Activated CD4-positive, CD25-positive, alpha-beta regulatory T cell (primary cell): ENCODE measurements at places on chromosomes 1 and 21.

GRCh38 chr1:224059897-224060427 lies 53.9 kb upstream of the FBXO28 start:
- no peak for DNase-seq

GRCh38 chr1:109787211-109787844 lies 23.6 kb upstream of the EPS8L3 start:
- no peak for DNase-seq

GRCh38 chr1:18635070-18635577 lies 4.5 kb downstream of the PAX7 start:
- DNase-seq, result no peak

GRCh38 chr1:56202796-56203492 lies 376.4 kb downstream of the PLPP3 start:
- no peak for DNase-seq

DNA sequence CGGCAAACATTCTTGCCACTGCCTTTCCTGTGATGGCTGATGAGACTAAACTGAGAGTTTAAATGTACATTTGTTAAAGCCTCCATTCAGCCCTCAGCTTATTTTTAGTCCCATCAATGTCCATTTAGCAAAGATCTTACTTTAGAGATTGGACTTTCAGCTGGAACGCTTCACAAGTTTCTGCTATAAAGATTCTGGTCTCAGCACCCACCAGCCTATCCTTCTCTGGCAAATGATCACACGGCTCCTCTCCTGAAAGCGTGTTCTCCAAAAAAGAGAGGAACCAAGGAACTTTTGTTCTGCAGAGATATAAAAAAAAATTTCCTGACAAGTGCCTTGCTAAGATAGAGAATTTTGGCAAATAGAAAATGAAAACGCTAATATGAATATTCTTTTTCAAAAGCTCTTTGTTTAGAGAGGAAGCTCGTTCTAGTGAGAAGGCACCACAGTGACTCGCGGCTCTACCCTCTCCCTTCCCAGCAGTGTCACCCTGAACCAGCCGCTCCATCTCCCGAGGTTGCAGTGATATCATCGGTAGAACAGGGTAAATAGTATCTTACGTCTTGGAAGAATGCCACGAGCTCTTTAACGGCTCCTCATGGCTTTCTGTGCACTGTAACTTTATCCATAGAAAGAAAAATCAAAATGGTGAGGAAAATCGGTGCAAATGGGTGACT lies 200.2 kb downstream of the APP start:
- DNase-seq, result no peak

DNA sequence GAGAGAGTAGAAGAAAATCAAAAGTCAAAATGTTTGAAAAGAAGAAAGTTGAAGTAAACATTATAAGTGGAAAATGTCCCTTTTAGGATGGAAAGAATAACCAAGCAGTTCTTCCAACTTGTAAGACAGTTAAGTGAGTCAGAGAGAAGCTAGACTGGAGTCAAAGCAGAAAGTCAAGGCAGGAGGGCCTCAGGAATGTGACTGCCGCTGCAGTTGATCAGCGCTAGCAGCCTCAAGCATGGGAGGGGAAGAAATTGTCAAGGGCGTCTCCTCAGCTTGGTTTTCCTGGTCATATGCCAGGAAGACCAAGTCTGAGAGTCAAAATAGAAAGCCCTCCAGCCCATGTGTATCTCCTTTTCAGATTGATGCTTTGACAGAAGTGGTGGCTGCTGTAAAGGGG lies 23.2 kb downstream of the HAO2 start:
- no peak for DNase-seq

DNA sequence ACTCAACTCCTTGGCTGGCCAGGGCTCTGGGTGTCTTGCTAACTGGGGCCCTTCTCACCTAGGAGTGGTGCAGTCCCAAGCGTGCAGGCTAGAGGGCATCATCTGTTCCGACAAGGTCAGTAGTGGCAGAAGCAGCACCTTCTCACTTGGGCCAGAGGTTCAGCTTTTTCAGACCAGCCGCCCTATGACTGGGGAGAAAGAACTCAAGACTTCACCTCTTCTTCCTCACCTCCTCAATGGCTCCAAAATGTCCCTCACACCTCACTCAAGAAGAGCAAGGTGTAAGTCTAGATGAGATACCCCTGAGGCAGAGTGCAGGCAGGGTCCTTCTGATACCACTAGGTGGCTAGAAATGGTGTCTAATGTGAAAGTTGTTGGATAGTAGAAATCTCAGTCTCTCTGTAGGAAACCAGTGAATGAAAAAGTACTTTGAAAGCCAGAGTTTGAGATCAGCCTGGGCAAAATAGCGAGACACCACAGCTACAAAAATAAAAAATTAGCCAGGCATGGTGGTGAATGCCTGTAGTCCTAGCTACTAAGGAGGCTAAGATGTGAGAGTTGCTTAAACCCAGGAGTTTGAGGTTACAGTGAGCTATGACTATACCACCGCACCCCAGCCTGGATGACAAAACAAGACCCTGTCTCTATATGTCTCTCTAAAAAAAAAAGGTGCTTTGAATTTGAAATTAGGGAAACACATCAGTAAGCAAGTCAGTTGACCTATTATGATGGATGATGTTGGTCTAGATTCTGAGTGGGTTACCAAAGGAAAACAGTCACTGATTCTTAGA lies 8.6 kb upstream of the IL20 start:
- DNase-seq, result no peak

DNA sequence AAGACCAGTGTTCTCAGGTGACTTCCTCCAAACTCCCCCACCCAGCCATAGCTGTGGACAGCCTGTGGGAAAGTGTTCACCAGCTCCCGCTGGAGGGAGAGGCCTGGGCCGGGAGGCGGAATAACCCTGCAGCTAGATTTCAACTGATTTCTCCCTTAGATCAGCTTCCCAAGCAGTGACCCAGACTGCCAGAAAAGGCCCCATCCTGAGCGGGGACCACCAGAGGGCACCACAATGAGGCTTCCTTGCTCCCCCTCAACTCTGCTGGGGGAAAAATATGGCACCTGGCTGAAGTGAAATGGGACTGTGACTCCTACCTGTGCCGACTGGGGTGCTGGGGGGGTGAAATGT lies 50.8 kb downstream of the RHBG start:
- DNase-seq, result no peak

- no peak for DNase-seq
Measured at GRCh38 chr1:224069138-224069537, 44.8 kb upstream of the FBXO28 start.

GRCh38 chr1:119631433-119632102 lies 16.5 kb downstream of the ZNF697 start:
- no peak for DNase-seq

DNA sequence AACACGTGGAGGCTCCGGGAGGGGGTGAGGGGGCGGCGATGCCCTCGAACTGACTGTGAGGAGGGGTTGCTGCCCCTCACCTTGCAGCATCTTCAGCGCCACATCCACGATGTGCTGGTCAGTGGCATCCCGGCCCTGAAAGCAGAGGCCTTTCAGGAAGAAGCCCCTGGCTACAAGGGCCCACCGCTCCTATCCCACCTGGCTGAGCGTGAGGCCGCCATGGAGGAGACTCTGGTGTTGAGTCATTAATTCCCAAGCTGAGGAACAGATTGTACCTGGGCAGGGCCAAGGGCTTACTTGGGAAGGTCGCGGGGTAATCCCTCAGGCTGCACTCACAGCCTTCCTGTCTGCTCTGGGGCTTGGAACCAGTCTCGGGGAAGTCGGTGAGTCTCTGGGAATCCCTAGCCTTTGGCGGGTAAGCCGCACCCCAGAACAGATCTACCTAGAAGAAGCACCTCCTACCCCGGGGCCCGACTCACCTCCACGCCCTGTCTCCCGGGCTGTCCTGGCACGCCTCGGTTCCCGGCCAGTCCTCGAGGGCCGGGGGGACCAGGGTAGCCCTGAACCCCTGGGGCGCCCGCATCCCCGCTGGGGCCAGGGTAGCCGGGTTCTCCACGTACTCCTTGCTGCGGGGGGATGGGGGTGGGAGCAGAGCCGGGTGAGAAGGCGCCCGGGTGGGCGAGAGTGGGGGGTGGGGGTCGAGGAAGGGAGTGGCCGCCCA lies 13.9 kb downstream of the COL9A2 start:
- no peak for DNase-seq

DNA sequence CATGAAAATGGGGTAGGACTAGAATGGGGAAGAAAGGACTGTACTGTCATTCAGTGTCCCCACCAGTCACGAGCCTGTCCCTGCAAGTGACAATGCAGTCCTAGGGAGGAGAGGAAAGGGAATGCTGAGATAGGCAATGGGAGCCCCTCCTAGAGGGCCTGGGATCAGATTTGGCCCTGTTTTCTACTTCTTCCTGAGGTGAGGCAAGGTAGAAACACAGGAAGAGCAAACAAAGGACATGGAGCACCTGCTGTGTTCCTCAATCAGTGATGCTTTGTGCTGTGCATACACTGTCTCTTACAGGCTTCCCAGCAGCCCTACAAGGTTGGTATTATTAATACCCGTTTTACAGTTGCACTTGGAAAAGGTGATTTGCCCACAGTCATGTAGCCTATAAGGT lies 6.1 kb downstream of the FABP3 start:
- no peak for DNase-seq

DNA sequence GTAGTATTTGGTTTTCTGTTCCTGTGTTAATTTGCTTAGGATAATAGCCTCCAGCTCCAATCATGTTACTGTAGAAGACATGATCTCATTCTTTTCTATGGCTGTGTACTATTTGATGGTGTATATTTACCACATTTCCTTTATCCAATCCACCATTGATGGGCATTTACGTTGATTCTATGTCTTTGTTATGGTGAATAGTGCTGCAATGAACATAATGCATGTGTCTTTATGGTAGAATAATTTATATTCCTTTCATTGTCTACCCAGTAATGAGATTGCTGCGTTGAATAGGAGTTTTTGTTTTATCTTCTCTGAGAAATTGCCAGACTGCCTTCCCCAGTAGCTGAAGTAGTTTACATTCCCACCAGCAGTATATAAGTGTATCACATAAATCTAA lies 538.8 kb downstream of the LRRIQ3 start:
- no peak for DNase-seq

DNA sequence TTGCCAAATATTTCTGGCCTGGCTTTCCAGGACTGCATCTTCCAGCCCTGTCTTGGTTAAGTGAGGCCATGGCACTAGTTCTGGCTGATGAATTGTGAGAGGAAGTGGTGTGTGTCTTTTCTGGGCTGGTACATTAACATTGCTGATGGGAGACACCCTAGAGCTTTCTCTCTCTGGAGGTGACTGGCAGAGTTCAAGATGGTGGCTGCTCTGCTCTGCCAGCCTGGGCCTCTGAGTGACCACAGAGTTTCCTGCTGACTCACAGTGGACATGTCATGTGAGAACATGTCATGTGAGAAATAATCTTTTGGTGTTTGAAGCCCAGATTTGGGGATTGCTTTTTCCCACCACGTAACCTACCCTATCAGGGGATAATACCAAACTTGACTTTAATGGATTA lies 218.0 kb upstream of the KIAA0040 start:
- DNase-seq, result no peak

DNA sequence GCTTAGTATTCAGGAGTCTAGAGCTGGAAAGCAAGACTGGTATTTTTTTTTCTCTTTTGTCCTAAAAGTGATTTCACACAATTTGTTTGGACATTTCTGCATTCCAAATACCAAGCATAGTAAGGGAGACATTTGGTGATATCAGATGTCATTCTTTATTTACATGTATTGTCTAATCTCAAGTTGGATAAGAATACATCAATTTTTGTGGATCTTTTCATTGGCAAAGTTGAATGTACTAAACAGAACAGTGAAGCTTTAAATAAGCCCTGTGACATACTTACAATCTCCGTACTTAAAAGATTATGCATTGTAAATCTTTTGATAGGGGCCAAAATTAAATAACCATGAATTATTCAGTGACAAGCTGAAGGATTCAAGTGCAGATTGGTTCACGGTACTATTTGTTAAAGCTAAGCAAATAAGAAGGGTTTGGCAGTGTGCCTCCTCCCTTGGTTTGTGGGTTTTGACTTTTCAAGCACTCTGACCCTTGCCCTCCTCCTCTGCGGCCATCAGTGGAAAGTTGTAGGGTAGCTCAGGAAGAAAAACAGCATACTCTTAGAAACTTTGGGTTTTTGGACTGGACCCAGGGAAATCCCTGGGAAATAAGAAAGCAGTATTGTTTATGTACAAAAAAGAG lies 663.7 kb downstream of the ADGRL2 start:
- DNase-seq, result no peak

DNA sequence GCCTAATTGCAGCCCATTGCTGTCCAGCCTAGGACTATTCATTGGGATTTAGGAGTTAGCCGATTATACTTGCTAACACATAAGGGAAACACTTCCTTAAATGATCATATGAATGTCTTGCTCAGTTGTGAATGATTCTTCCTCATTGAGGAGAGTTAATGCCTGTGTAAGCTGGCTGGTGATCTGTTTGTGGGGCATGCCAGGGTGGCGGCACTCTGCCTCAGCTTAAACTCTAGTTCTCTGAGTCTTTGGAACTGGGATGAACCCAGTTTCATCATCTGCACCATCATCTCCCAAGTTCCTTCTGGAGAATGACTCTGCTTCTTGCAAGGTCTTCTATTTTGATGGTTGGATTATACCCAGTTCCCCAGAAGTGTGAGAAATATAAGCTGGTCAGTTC lies 23.9 kb upstream of the SLAMF6 start:
- no peak for DNase-seq

GRCh38 chr1:98286656-98287055 lies 365.8 kb upstream of the DPYD start:
- no peak for DNase-seq

- no peak for DNase-seq
Measured at GRCh38 chr1:55716151-55716550, 501.0 kb upstream of the USP24 start.

DNA sequence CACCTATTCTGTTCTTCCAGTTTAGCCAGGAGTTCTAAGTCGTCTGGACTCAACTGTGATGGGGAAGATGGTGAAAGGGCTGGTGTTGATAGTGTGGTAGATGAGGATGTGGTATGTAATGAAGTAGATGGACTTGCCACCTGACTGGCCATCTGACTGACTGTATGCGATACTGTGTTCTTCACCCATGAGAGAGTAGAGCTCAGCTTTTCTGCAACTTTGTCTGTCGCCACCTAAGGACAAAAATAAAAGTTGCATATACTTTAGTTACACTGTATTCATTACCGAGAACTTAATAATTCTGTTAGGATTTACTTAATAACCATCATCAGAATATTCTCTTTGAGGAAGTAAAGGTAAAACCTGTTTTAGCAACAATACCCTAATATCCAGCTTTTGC lies 48.5 kb downstream of the EVI5 start:
- no peak for DNase-seq

DNA sequence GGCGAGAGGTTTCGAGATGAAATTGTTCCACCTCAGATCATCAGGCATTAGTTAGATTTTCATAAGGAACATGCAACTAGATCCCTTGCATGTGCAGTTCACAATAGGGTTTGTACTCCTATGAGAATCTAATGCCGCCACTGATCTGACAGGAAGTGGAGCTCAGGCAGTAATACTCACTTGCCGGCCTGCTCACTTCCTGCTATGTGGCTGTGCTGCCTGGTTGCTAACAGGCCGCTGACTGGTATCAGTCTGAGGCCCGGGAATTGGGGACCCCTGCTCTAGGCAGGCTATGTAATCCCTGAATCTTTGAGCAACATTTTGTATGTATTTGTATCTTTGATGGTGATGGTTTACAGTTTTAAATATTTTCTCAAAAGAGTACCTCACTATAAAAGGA lies 32.5 kb downstream of the XKR8 start:
- DNase-seq, result no peak
